RWPE2 (cell line): ENCODE measurements at places on chromosomes 1 and 21.
A peak's percentile ranks its signal among the peaks of the same experiment; 100 is the strongest.

DNA sequence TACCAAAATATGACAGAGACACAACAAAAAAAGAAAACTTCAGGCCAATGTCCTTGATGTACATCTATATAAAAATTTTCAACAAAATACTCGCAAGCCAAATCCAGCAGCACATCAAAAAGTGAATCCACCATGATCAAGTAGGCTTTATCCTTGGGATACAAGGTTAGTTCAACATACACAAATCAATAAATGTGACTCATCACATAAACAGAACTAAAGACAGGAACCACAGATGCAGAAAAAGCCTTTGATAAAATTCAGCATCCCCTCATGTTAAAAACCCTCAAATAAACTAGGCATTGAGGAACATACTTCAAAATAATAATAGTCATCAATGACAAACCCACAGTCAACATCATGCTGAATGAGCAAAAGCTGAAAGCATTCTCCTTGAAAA, 101.5 kb downstream of the NME7 start:
- DNase-seq, result no peak

GRCh38 chr21:34800797-34801518, 132.2 kb downstream of the CLIC6 start:
- DNase-seq, result no peak

DNA sequence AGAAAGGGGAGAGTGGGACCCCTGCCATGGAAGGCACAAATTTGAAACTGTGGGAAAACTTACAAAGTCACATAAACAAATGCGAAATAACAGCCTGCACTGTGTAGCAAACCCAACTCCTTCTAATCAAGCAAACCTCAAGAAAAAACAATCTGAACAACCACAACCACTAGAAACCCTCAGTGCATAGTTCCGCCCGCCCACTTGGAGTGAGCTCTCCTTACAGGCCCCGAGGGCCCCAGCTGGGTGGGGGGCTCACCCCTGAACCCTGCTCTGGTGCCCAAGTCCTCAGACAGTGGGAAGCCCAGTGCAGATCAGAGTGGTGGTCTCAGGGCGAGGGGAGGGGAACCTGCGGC, 931 bp upstream of the MXRA8 start:
- peak; percentile 60 for DNase-seq

GRCh38 chr1:35223084-35223630, 30.2 kb upstream of the SFPQ start:
- DNase-seq, result no peak

- no peak for DNase-seq
Observed at GRCh38 chr1:43760745-43761317, 53.5 kb downstream of the ST3GAL3 start.

DNA sequence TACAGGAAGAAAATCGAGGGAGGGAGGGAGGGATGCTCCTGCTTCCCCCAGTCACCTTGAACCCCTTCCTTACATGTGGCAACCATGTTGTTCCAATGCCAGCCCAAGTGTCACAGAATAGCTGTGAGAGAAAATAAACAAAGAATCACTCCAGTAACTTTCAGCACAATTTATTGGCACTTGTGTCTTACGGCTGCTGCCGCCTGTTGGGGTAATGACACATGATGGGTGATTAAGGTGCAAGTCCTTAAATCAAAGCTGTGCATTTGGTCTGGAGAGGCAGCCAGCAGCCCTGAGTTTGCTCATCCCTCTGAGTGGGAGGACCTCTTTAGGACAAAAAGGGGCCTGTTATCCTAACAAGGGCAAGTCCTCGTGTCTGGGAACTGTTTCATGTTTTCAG, 377.7 kb downstream of the PCP4 start:
- DNase-seq, result no peak

DNA sequence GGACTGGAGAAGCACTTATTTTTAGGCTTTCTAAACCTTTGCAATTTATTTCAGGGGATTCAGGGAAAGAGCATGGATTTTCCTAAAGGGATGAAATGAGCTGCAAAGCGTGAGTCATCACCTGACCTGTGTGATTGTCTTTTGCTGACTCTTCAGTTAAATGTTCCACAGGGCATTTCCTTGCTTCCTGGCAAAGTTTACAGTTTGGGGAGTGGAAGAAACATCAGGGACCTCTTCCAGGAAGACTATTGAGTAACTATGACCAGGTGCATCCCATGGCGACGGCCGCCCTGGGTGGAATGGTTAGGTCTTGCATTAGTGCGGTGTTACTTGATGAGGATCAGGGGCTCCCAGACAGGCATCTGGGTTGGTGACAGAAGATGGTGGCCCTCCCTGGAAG, 79.5 kb upstream of the SIPA1L2 start:
- no peak for DNase-seq

DNA sequence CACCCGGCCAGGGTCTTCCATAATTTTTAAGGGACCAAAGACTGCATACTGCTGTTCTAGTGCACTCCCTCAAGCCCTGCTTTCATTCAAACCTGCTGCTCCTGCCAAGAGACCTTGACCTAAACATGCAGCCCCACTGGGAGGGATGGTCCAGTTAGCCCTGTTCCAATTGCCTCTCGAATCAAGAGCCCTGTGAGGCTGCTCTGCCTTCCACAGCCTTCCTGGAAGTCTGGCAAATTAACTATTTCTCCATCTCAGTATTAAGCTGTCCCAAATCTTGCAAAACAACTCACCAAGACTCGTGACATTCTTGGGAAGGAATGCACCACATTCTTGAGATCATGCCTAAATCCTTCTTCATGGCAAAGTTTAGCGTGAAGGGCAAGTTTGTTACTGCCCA, 231.3 kb downstream of the C1orf94 start:
- DNase-seq, result no peak

DNA sequence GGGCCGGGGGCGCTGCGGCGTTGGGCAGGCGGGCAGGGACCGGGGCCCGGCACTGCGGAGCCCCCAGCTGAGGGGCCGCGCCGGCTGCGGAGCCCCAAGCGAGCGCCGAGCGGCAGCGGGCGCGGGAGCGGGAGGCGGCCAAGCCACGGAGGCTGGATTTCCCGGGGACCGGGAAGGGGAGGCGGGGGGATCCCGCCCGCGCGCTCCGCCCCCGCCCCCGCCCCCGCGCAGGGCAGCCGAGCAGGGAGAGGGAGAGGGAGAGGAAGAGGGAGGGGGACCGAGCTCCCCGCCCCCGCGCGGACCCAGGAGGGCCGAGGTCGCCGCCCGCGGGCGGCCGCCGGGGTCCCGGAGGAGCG, at the start of gene DLGAP3:
Gene DLGAP3, minus strand, starts transcription at position 154 of the 356 bp plus-strand sequence. CDS start 24,267 bp downstream, outside the sequence.
- DNase-seq, result no peak

GRCh38 chr1:18452550-18452949, 28.2 kb upstream of the KLHDC7A start:
- no peak for DNase-seq

DNA sequence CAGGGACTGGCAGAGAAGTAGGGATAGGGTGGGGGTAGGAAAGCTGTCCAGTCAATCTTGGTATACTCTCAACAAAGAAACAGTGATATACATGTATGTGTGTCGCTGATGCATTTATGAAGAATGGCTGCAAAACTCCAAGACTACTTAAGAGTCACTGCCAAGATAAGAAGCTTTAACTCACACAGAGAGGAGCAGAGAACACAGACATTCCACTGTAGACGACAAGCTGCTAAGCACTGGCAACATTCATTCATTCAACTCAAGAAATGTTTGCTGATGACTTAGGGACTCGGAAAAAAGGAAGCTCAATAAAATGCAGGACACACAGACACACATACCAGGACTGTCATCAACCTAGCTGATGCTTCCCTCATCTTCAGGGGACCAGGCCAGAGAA, 5.5 kb downstream of the CTNNBIP1 start:
- DNase-seq, result no peak

GRCh38 chr1:109183058-109183738, 30.5 kb upstream of the SARS1 start:
- no peak for DNase-seq

DNA sequence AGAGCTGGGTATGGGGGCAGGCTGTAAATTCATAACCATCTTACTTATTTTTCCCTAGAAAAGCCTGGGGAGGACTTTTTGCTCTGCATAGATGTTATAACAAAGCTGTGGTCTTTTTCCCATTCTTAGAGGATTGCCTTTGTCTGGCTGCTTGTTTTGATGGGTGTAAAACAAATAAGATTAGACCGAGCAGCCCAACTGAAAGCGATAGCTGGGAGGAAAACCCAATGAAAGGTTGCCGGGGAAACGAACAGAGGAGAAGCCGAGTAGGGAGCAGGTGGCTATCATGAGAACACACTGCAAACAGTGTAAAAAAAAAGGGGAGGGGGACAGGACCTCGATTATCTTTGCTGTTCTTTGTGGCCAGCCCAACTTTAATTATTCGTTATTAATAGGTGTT, 1.9 kb downstream of the ELAVL4 start:
- no peak for DNase-seq

DNA sequence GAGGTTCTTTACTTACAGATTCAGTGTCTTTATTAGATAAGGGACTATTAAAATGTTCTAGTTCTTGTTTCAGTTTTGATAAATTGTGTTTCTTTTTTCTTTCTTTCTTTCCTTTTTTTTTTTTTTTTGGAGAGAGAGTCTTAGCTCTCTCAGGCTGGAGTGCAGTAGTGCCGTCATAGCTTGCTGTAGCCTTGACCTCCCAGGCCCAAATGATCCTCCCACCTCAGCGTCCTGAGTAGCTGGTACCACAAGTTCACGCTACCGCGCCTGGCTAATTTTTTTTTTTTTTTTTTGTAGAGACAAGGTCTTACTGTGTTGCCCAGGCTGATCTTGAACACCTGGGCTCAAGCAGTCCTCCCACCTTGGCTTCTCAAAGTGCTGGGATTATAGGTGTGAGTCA, 76.6 kb downstream of the TMEM200B start:
- no peak for DNase-seq

GRCh38 chr1:161511018-161511755, 5.9 kb downstream of the FCGR2A start:
- DNase-seq, result no peak

DNA sequence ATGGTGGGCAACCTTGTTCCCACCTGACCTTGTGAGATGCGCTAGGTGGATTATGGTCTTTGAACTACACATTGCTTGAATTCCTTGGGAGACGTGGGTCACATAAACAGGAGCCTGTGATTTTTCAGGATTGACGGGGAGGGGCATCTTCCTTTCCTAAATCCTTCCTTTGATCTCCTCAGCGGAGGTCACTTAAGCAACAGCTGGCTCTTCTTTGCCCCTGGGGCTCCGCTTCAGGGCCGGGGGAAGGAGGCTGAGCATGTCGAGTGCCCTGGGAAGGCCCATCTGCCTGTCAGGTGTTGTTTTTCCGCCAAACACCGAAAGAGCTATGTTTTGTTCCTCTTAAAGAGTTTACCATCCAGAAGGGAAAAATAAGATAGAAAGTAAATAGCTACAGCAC, 40.6 kb downstream of the KIF26B start:
- DNase-seq, result no peak

DNA sequence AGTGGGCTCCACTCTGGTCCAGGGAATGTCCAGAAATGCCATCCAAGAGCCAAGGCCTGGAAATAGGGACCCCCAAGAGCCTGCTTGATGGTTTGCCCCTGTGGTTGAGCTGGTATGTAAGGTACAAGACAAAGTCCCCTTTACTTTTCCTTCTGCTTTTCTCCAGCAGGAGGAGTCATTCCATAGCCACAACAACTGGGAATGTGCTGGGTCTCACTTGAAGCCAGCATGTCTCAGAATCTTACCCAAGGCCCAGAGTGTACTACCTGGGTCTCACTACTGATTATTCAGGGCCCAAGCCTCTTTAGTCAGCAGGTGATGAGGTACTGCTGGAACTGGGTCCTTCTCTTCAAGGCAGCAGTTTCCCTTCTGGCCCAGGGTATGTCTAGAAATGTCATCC, 62.1 kb upstream of the CD55 start:
- DNase-seq, result no peak
